LoVo (cell line): ENCODE measurements at places on chromosomes 6 and 20.

- no peak for DNase-seq
Measured at GRCh38 chr20:22775256-22775655, 190.9 kb upstream of the FOXA2 start.

GRCh38 chr6:117195728-117196127 is 69.6 kb upstream of the VGLL2 start:
- DNase-seq, result no peak

DNA sequence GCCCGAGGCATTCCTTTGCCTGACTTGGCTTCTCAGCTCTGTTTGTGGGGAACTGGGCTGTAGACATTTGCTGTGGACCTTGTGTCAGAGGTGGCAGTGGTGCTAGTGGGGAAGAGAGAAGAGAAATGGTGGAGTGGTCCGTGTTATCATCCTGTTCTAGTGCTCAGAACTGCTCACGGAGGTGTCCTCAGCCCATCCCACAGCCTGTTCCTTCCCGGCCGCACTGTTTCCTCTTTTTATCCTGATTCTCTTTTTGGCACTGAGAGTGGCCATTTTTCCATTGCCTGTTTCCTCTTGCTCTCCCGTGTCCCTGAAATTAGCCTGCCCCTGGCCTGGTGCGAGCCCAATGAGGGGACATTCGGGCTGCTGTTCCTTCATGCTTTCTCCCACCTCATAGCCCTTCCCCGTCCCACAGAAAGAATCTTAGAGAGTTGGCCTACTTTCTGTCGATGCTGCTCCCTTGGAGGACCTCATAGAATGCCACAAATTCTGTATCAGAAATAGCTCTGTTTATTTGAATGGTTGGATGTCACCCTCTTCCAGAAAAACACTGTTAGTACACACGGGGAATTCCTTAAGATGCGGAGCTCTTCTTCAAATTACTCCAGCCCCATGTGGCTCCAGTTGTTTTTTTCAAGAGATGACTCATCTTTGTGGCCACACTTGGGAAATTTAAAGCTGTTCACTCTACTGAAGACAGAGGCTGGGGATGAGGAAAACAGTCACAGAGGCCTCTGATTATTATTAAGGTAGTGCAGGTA is 26.1 kb downstream of the FARS2 start:
- DNase-seq, result no peak

DNA sequence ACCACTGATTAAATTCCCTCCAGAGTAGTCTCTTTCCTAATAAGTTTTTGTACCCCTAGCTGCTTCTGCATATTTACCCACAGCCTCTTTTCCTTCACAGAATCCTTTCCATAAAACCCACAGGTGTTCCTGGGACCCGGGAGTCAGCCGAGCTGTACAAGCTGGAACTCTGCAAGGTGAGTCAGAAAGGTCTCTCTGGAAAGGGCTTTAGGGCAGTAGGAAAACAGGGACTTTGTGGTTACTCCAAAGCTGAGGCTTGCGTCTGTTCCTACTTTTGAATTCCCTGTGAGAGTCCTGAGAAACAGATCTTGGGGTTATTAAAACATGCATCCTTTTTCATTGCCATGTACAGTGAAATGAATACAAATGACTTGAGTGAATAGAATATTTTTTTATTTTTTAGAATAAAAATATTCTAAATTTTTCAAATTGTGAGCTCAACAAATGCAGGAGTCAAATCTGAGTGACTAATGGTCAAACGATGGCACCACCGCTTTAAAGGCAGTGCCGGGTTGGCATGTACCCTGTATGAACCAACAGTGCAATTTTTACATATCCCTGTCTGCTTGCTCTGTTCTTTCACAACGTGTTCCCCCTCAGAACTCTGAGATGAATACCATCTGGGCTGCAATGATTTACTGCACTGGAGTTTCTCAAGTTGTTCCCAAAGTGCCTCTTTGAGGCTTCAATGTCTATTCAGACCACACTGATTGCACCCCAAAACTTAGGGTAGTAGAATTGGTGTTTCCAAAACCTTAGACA is 78.4 kb downstream of the GFRAL start:
- no peak for DNase-seq

DNA sequence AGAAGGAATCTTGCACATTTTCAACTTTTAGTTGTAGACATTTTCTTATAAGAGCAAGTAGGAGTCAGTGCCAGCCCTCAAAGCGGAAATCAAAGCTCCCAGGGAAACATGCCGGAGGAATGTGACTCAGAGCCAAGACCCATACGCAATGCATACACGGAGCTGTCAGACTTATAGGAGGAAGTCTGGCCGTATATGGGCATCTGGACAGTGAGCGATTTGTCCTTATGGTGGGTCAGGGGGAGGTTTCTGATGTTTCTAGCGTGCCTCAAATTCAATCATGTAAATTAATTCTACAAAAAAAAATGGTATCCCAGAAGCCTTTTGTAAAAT is 3.6 kb upstream of the CCN2 start:
- DNase-seq, result no peak

DNA sequence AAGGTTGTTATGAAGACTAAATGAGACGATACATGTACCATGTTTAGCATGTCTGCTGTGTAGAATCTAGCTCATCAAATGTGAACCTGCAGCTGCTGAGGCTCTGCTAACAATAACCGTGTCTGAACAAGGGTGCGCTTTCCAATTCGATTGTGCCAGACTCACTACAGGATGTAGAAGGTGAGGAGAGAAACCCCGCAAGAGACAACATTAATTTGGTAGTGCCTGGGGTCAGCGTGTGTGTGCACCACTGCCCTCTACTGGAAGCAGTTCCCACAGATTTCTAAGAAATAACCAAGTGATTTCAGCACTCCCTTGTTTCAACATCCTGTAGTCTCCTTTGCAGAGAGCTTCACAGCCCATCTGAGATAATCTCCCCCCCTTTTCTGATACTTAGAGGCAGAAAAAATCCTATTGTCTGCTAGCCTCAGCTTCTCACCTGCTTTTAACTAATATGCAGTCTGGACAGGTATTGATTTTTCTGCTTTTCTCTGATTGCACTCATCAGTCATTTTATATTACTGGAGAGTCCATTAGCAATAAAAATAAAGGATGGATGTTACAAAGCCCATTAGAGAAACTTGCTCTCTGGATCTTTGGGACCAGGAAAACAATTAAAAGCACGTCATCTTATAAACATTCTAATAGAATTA is 96.7 kb upstream of the BACH2 start:
- peak; percentile 40 for DNase-seq

DNA sequence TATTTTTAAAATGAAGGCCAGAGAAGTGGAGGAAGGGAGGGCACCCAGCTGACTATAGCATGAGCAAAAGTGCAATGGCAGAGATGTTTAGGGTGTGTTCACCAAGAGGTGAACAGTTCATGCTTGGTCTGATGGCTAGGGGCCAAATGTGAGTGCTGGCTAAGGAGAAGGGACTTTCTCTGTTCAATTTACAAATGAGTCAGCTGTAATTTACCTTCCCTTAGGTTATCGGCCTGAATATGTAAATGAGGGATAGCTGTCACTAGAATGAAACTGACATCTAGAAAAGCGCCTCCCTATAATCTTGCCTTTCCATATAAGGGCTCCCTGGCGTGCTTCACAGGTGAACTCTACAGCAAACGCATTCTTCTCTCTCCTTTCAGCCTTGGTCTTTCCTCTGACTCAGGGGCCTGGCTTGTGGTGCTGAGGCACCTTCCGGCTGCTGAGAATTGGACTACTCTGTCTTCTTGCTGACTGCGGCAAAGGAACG is 114.7 kb upstream of the BACH2 start:
- DNase-seq, result peak; percentile 45

DNA sequence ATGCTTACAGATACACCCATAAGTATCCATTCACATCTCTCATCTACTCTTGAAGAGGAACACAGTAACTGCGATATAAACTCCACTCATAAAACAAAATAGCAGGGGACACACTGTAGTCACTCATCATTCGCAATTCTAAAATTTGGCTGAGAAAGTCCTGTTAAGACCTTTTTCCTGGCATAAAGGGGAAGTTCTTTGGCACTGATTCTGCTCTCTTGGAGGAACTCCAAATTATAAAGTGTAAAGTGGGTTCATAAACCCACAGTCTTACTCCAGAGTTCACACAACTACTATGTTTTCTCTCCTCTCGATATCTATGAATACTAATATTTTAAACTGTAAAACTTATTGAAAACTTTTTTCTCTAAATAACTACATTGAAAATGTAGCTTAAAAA is 80.6 kb downstream of the ADGB start:
- no peak for DNase-seq

DNA sequence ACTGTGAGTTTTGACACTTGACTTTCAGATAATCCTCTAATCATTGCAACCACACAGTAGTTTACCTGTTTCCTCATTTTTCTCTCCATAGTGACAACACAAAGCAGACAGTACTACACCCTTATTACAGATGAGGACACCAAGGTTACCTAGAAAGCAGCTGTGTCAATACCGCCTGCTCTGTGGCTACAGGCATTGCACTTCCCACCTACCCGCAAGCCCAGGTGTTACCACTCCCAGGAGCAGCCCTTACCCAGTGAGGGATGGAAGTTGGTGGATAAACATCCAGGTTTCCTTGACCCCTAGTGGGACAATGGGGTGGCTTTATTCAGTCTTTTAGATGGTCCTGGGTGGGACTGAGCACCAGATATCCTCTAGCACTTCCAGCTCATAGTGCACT is 503.6 kb downstream of the PTPRT start:
- DNase-seq, result no peak

DNA sequence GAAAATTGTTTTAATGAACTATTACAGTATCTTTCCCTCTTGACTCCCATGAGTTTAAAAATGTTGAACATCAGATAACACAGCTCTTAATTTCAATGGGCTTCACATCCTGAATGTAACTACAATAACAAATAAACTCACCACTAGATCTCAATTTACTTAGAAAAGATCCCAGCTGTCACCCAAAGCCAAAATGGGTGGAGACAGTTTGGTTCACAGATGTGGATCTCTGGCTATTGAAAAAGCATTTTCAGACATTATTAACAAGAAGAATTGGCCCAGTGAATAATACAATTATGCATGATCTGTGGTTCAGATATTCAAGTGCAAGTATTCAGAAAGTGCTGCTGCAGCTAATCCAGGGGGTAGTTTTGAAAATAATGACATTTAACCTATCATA is 184.7 kb upstream of the RALGAPA2 start:
- no peak for DNase-seq

GRCh38 chr6:160275511-160276003 is 16.9 kb upstream of the SLC22A2 start:
- DNase-seq, result no peak

- DNase-seq, result no peak
Measured at GRCh38 chr6:133085896-133086295, 155.3 kb upstream of the EYA4 start.

GRCh38 chr6:31158863-31159855 is 770 bp downstream of the TCF19 start:
- DNase-seq, result no peak

- DNase-seq, result no peak
Measured at GRCh38 chr6:143482593-143482992, 28.9 kb downstream of the FUCA2 start.

DNA sequence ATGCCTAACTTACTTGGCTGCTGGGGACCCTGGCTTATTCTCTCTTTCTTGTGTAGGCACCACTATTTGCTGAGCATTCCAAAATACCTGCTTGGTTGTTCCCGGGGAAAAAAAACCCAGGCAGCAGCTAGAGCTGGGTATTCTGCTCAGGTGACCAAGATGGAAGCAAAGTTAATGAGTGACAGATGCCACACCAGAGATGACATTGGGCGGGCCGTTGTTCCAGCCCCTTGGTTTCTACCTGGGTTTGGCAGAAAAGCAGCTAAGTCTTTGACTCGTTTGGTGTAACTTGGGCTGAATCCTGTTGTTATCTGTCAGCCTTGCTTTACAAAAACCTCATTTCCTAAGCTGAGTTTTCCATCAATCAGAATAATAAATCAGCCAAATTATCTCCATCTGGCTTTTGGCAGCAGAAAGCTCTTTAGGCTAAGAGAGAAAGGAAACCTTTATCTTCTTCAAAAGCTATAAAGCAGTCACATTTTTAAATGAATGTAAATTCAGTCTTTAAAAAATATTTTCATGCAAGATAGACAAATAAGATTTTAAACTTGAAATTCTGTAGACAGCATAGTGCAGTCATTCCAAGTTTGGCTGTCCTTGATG is 202.0 kb upstream of the GMDS start:
- peak; percentile 11 for DNase-seq

DNA sequence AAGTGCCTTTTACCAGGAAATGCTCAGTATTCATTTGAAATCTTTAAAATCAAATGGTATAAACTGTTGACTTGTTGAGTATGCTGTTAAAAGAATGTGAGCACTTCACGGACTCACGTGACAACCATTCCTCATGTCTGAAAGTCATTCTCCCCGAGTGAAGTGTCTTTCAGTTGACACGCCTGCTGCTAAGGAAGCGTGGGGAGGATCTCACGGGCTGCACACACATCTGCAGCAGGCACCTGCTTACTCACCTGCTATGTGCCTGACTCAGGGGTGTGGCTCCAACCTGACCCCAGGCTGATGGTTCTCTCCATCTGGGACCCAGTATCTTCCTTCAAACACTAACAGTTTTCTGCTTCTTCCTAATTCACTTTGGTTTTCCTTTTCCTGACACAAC is 32.7 kb downstream of the WDR27 start:
- DNase-seq, result no peak

GRCh38 chr6:169776379-169776778 is 25.0 kb downstream of the ERMARD start:
- no peak for DNase-seq

- DNase-seq, result no peak
Measured at GRCh38 chr20:37081717-37082289, 14.0 kb downstream of the RBL1 start.

GRCh38 chr6:125930765-125931418 is 25.7 kb upstream of the HINT3 start:
- no peak for DNase-seq

DNA sequence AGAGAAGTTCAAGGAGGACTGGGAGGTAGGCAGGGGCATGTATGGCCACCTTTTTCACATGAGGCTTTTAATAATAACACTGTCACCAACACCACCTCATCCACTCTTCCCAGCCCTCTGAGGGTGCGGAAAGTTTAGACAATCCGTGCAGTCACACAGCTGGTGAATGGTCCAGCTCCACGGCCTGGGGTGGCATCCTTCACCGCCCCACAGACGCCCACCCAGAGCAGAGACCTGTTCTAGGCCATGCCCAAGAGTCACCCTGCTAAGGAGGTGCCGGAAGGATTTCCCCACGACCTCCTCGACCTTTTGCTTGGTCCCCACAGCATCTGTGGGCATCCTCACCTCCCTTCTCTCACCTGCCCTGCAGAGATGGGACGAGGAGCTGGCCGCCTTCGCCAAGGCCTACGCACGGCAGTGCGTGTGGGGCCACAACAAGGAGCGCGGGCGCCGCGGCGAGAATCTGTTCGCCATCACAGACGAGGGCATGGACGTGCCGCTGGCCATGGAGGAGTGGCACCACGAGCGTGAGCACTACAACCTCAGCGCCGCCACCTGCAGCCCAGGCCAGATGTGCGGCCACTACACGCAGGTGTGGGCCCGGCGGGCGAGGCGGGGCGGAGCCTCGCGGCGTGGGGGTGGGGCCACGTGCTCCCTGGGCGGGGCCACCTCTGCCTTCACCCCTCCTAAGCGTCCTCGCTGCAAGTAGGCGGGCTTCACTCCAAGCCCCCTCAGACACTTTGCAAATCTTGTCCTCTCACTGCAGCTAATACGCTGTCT is 4.4 kb downstream of the PI16 start:
- no peak for DNase-seq

- no peak for DNase-seq
Measured at GRCh38 chr6:151999194-151999593, 191.7 kb downstream of the ESR1 start.
